ENCODE measurements at places on chromosomes 4 and X.

DNA sequence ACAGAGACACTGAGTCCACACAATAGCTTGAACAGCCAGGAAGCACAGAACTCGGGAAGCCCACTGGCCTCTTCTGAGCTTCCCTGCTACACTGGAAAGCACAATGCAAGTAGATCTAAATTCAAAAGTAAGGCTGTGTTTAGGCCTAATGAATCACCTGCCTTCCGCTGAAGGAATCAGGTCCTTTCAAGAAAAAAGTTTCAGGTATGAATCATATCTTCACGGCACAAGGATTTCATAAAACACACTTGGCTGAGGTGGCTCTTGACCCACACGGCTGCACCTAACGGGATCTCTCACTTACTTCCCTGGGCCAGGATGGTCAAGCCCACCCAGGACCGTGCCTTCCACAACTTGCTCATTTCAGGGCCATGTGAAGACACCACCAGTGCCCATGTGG is 59.3 kb downstream of the IRF2 start:
- no peak for DNase-seq

DNA sequence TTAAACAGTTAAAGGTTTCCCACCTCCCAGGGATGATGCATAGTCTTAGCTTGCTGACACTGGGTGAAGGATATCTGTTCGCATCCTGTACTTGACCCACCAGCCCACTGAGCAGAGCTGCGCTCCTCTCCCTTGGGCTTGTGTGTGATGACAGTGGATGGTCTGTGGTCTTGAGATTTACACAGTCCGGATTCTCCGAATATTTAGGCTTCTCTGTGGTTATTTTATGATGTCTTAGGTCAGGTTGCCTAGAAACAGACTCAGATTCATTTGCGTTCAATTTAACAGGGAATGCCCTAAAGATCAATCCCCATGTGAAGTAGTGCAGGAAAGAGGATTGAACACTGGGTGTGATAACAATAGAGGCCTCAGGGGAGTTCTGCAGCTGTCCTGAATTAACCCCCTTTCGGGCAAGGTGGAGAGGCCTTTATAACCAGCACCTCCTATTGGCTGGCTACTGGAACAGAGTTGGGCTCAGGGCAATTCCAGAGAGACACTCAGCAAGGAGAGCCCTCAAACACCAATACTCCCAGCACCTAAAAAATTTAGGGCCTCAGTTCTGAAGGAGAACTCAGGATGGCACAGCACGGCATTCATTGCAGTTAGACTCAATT is 653.2 kb upstream of the GALNT7 start:
- DNase-seq = no peak

DNA sequence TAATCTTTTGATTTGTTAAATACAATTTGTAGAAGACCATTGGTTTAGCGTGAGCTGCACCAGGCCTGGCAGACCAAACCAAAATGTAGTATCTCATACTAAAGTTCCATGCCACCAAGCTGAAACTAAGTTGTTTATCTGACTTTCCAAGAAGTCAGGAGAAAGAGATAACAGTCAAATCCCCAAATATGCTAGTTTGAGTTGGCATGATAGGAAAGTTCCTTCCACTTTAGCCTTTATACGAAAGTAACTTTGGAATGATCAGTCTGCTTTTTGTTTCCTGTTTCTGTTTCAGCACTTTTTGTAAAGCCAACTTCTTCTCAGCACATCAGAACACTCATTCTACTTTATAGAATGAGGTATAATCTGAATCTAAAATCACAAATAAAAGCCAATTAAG is 449.2 kb downstream of the GRXCR1 start:
- DNase-seq = no peak

DNA sequence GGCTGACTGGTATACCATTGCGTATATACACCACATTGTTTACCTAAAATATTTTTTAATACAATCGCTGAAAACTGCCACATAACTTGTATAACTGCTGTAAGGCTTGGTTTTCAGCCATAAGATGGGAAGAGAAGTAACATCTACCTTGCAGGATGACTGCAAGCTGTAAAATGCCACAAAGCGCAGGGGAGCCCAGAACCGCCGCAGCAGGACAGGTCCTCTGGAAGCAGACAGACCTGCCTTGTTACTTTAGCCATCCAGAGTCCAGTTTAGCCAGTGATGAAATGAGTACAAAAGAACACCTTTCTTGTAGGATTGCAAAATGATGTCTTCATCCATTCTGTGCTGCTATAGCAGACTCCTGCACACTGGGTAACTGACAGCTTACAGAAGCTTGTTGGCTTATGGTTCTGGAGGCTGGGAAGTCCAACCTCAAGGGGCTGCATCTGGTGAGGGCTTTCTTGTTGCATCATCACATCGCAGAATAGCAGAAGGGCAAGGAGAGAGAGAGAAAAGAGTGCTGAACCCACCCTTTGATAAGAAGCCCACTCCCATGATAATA is 4.1 kb upstream of the CTBP1 start:
- no peak for DNase-seq

- no peak for DNase-seq
Observed at GRCh38 chr4:146370841-146371240, 150.9 kb downstream of the SLC10A7 start.

DNA sequence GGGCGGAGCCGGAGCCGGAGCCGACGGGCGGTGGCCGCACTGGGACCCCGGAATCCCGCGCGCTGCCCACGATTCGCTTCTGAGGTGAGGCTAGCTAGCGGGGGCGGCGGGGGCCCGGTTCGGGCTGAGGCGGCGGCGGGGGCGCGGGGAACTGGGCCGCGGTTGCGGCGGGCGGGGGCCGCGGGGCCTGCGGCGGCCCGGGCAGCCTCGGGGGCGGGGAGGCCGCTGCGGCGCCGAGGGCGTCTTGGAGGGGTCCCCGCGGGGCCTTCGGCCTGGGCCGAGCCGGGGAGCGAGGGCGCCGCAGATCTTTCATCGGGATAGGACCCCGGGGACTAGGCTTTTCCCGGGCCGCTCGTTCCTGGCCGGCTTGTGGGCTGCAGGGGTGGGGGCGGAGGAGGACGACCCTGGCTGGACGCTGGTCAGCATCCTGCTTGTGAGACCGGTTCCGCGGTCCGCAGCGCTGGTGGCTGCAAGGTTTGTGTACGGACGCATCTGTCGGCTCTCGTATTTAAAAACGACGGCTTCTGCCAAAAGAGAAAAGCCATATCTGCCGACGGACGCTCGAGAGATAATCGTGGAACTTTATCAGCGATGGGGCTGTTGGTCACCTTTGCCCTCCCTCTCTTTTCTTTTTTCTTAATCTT is 419 bp downstream of the ADD1 start:
- no peak for DNase-seq

GRCh38 chr4:122341886-122342285 is 36.9 kb upstream of the ADAD1 start:
- no peak for DNase-seq

- DNase-seq = no peak
Observed at GRCh38 chr4:76969495-76969894, 19.9 kb downstream of the SEPTIN11 start.

DNA sequence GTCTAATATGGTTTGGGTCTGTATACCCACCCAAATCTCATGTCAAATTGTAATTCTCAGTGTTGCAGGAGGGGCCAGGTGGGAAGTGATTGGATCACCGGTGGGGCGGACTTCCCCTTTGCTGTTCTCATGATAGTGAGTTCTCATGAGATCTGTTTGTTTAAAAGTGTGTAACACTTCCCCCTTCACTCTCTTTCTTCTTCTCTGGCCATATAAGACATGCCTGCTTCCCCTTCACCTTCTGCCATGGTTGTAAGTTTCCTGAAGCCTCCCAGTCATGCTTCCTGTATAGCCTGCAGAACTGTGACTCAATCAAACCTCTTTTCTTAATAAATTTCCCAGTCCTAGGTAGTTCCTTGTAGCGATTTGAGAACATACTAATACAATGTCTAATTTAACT is 19.7 kb upstream of the SCRG1 start:
- DNase-seq = no peak

GRCh38 chr4:108369035-108369655 is 200.4 kb upstream of the LEF1 start:
- DNase-seq = no peak

Measured in cerebellar cortex (tissue), 1 donor.